ENCODE measurements at places on chromosomes 4 and X. TPM values are rescaled to one million over a fixed set of nuclear protein-coding genes. Genes with fewer than 3 reads are reported as not detected.

DNA sequence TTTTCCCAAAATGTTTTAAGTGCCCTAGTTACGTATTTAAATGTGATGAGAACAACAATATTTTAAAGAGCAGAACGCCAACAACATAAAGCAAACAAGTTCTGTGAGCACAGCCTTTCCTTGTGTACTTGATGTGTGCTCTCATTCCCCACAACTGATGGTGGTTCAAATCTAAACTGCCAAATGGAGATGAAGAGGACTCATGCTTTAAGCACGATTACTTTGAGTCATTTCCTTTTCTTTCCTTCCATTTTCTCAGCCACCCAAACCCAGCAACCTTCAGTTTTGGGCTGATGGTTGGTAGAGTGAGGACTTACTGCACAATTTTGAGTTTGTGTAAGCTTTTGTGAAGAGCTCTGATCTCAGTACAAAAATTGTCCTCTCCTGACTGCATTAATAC, 1.7 kb downstream of the NSD2 start:
- no peak for DNase-seq

GRCh38 chr4:108018040-108018883, 28.6 kb downstream of the HADH start:
- DNase-seq, result peak; percentile 70

- peak; percentile 80 for DNase-seq
Measured at GRCh38 chr4:7192252-7193029, at the start of gene SORCS2. Gene SORCS2, plus strand, starts transcription at chr4:7192538.

DNA sequence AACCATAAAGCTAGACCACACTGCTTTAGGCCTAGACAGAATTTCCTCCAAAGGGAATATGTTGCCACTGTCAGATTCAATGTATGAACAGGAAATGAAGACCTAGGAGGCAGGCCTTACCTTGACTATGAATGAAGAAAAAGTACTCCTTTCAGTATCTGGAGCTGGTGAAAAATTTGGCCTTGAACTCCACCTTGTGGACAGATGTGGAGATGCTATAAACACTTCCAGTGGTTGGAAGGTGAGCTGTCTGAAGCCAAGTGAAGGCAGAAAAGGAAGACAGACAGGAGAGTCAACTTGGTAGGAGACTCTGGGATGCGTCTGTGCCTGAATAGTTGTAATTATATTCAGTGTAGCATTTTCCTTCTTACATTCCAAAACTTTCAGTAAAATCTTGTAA, 17.2 kb downstream of the SPIN3 start:
- DNase-seq, result peak; percentile 14

DNA sequence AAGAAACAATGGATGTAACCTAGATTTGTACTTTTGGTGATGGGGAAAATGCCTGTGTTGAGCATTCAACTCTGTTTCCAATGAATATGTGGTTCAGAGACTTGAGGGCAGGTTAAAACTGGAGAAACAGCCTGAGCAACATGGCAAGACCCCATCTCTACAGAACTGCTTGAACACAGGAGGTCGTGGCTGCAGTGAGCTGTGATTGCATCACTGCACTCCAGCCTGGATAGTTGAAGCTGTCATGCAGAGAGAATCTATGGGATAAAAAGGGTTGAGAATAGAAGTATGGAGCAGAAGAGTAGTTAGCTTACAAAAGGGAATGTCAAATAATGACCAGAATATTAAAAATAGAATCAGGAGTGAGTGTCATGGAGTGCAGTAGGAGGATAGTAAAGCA, 134.8 kb upstream of the PDE5A start:
- no peak for DNase-seq

- no peak for DNase-seq
Measured at GRCh38 chr4:81632581-81633299, 161.0 kb upstream of the RASGEF1B start.

GRCh38 chr4:142913461-142914030, 67.4 kb upstream of the INPP4B start:
- no peak for DNase-seq

DNA sequence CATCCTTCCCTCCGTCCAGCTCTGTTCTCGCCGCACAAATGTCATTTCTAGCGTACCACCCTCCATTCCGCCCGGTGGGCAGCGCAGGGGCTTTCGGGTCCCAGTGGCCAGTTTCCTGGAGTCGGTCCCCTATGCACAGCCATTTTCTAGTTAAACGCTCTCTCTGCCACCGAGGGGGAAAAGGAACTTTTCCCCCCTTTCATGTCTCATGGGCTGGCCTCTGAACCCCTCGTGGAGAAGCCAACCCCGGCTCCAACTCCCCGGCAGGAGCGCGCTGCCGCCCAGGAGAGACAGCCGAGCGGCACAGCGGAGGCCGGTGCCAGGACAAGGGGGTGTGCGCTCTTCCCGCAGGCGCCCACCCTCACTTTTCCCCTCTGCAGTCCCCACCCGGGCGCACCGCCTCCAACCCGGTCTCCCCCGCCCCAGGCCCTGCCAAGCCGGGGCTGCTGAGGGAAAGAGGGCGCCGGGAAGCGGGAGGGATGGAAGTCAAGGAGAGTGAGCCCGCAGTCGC, 662 bp downstream of the APBB2 start:
- DNase-seq, result peak; percentile 40

GRCh38 chr4:102935716-102936115, 66.9 kb downstream of the CISD2 start:
- no peak for DNase-seq

The SPIN2A gene
- total RNA-seq, result not detected

The ZNF732 gene
- not detected for total RNA-seq

The RBM46 gene
- total RNA-seq, result not detected

The FAT4 gene
- total RNA-seq, result 12.6 TPM

The TLR10 gene
- total RNA-seq, result not detected
